ENCODE measurements at places on chromosomes 5 and 9. TPM values are rescaled to one million over a fixed set of nuclear protein-coding genes. Genes with fewer than 3 reads are reported as not detected.

The SHISAL2B gene
- total RNA-seq, result not detected

The CCNI2 gene
- total RNA-seq, result 1.2 TPM

The OR4F3 gene
- total RNA-seq, result not detected

The EHMT1 gene
- 116 TPM for total RNA-seq
